ENCODE measurements at places on chromosomes 1 and 21. TPM values are rescaled to one million over a fixed set of nuclear protein-coding genes. Genes with fewer than 3 reads are reported as not detected.

GRCh38 chr1:155250246-155250632 is 5.0 kb downstream of the ENTREP3 start:
- peak overlapping the region; percentile 47 for H3K4me3 ChIP-seq
- H3K36me3 ChIP-seq = no peaks in the 10 kb centered on the region
- H3K27ac ChIP-seq = no peak overlapping the region
- peaks cover 22% of the 10 kb centered on the region for H3K4me1 ChIP-seq

GRCh38 chr1:205812271-205812877 is 624 bp downstream of the SLC41A1 start:
- peak overlapping the region; percentile 79 for H3K4me3 ChIP-seq
- H3K27me3 ChIP-seq = peaks cover 14% of the 10 kb centered on the region
- H3K27ac ChIP-seq = no peak overlapping the region
- peaks cover 24% of the 10 kb centered on the region for H3K4me1 ChIP-seq
- DNase-seq = peak; percentile 74
- H3K36me3 ChIP-seq = no peaks in the 10 kb centered on the region

GRCh38 chr1:198845271-198845670 is 206.4 kb downstream of the PTPRC start:
- no peaks in the 10 kb centered on the region for H3K36me3 ChIP-seq
- H3K27me3 ChIP-seq = no peaks in the 10 kb centered on the region
- H3K27ac ChIP-seq = no peak overlapping the region
- H3K4me1 ChIP-seq = no peaks in the 10 kb centered on the region
- no peak for DNase-seq

- peaks cover 3% of the 10 kb centered on the region for H3K4me1 ChIP-seq
- no peak overlapping the region for H3K4me3 ChIP-seq
- H3K36me3 ChIP-seq = no peaks in the 10 kb centered on the region
- H3K27me3 ChIP-seq = no peaks in the 10 kb centered on the region
These were observed 4.4 kb downstream of the PLOD1 start for GRCh38 chr1:11938722-11939526.

DNA sequence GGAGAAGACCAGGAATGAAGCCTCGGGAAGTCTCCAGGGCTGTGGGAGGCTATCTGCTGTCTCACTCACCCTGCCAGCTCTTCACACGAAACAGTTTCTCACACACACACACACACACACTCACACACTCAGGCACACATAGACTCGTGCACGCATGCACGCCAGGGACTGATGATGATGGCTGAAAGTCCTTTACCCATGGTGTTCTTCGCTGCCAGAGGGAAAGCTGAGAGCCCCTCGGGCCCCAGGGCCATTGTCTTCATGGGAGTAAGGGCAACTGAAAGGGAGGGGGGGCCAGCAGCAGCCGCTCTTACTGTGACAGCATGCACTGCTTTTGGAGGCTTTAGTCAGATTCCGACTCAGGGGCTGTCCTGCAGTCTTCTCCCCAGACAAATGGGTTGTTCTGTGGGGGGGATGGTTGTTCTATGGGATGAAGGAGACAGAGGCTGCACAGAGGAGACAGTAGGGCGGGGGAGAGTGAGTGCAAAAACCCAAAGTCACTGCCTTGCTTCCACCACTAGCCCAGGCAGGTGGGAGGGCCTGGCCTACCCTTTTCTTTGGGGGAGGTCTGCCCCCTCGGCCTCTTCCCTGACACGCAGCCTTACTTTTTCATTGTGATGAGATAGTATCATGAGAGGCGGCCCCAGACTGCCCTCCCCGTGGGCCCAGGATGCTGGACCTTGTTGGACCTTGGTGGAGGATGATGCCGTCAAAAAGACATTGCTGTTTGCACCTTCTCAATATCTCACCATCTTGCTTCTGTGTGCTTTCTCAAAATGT is 29.0 kb downstream of the STUM start:
- DNase-seq = peak; percentile 66
- peaks cover 11% of the 10 kb centered on the region for H3K4me1 ChIP-seq
- no peak overlapping the region for H3K4me3 ChIP-seq
- no peaks in the 10 kb centered on the region for H3K36me3 ChIP-seq
- H3K27ac ChIP-seq = no peak overlapping the region

DNA sequence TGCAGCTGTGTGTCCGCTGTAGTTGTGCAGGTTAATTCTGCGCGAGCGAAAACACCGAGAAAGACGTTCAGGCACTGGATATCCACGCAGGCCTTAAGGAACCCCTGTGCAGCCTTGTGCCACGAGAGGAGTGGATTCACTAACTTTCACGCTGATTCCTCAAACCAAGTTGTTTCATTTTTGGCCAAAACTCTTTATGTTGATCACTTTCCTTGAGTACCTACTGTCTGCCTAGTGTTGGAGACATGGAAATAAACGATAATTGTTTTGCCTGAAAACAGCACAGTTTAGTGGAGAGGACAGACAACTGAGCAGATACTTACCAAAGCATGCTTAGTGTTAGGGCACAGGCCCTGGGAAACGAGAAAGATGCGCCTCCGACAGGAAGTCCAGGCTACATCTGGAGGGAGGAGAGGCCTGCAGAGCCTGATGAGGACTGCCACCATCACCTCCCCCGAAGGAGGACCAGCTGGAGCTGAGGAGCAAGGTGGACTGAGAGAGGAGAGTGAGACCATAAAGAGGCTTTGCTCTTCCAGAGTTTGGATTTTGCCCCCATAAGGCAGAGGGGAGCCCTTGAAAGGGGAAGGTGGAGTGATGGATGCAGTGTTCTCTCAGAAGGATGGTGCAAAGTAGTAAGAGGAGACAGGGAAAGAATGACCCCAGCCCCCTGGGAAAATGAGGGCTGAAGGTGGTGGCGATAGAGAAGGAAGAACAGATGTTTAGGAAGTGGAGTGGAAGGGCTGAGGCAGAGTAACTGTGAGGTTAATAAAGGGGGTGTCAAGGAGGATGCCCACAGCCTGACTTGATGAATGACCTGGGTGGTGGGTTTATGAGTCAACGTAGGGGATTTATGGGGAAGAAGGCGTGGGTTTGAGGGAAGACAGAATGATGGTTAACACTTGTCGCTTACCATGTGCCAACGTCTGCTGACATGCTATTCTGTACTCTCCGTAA is 956 bp upstream of the SCAF4 start:
- peak; percentile 23 for DNase-seq
- H3K4me1 ChIP-seq = peaks cover 36% of the 10 kb centered on the region
- peak overlapping the region; percentile 99 for H3K4me3 ChIP-seq
- peak overlapping the region; percentile 99 for H3K27ac ChIP-seq
- H3K36me3 ChIP-seq = no peaks in the 10 kb centered on the region

- peaks cover 86% of the 10 kb centered on the region for H3K27me3 ChIP-seq
- peaks cover 19% of the 10 kb centered on the region for H3K4me1 ChIP-seq
- DNase-seq = no peak
- H3K4me3 ChIP-seq = no peak overlapping the region
- no peak overlapping the region for H3K27ac ChIP-seq
These were observed 68.4 kb upstream of the GJA8 start for GRCh38 chr1:147834181-147834580.

DNA sequence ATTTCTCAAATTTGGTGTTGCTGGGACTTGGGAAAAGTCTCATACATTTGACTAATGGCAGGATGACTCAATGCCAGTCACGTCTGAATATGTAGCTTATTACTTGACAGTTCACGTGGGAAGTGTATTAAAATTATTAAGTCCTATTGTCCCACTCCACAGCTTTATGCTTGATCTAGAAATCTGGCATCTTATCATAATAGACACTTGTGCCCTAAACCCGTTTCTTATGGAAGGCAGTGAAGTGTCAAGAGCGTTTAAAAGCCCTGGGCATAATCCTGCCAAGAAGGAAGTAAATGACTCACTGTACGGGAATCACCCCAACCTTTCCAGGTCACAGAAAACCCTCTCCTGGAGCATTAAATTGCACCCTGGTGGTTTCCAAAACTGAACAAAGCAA is 207.4 kb downstream of the APP start:
- DNase-seq = no peak
- no peak overlapping the region for H3K4me3 ChIP-seq
- H3K4me1 ChIP-seq = peaks cover 32% of the 10 kb centered on the region
- no peaks in the 10 kb centered on the region for H3K27me3 ChIP-seq
- no peaks in the 10 kb centered on the region for H3K36me3 ChIP-seq
- no peak overlapping the region for H3K27ac ChIP-seq

GRCh38 chr1:200021577-200022238 is 5.8 kb upstream of the NR5A2 start:
- H3K36me3 ChIP-seq = no peaks in the 10 kb centered on the region
- no peaks in the 10 kb centered on the region for H3K4me1 ChIP-seq
- H3K4me3 ChIP-seq = no peak overlapping the region
- no peak for DNase-seq
- no peak overlapping the region for H3K27ac ChIP-seq

GRCh38 chr21:43864313-43864961 is 586 bp upstream of the AGPAT3 start:
- peaks cover 62% of the 10 kb centered on the region for H3K27me3 ChIP-seq
- H3K36me3 ChIP-seq = no peaks in the 10 kb centered on the region
- H3K4me1 ChIP-seq = peaks cover 7% of the 10 kb centered on the region
- no peak overlapping the region for H3K27ac ChIP-seq

DNA sequence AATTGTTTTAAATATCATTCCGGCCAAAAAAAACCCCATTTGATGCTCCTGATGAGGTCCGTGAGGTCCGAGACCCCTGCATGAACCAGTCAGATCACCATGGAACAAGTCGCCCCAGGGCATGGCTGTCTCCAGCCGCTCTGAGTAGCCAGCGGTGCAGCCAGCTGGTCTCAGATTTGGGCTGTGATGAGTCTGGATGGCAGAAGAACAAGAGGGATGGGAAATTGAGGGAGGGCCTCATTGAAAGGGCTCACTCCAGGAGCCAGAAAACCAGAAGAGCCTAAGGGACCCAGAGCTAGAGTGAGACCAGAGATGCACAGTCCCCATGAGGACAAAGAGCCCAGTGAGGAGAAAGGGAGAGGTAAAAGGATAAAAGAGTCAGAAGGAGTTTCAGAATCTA is 174.0 kb downstream of the TOMM20 start:
- no peaks in the 10 kb centered on the region for H3K27me3 ChIP-seq
- no peaks in the 10 kb centered on the region for H3K36me3 ChIP-seq
- H3K27ac ChIP-seq = no peak overlapping the region
- peaks cover 47% of the 10 kb centered on the region for H3K4me1 ChIP-seq

GRCh38 chr1:110594456-110595352 is 11.5 kb downstream of the KCNA2 start:
- H3K36me3 ChIP-seq = no peaks in the 10 kb centered on the region
- peaks cover 60% of the 10 kb centered on the region for H3K27me3 ChIP-seq
- no peak overlapping the region for H3K4me3 ChIP-seq

DNA sequence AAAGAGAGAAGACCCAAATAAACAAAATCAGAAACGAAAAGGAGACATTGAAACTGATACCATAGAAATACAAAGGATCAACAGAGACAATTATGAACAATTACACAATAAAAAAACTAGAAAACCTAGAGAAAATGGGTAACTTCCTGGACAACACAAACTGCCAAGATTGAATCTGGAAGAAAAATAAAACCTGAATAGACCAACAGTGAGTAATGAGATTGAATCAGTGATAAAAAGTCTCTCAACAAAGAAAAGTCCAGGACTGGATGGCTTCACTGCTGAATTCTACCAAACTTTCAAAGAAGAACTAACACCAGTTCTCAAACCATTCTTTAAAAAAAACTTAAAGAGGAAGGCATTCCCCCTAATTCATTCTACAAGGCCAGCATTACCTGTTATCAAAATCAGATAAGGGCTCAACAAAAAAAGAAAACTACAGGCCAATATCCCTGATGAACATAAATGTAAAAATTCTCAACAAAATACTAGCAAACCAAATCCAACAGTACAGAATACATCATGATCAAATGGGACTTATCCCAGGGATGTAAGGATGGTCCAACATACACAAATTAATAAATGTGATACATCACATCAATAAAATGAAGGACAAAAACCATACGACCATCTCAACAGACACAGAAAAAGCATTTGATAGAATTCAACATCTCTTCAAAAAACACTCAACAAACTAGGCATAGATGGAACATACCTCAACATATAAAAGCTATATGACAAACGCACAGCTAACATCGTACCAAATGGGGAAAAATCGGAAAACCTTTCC is 119.9 kb downstream of the ACBD6 start:
- no peaks in the 10 kb centered on the region for H3K36me3 ChIP-seq
- no peak overlapping the region for H3K27ac ChIP-seq
- no peaks in the 10 kb centered on the region for H3K4me1 ChIP-seq
- H3K4me3 ChIP-seq = no peak overlapping the region
- no peaks in the 10 kb centered on the region for H3K27me3 ChIP-seq
- no peak for DNase-seq

- no peaks in the 10 kb centered on the region for H3K36me3 ChIP-seq
- no peak overlapping the region for H3K27ac ChIP-seq
- H3K27me3 ChIP-seq = no peaks in the 10 kb centered on the region
- no peak for DNase-seq
These were observed 3.6 kb downstream of the LEPR start for GRCh38 chr1:65423884-65424572.

The HAPLN2 gene
- total RNA-seq = 0.65 TPM

The THAP3 gene
- total RNA-seq = 25.0 TPM

The PTTG1IP gene
- total RNA-seq = 162 TPM

The VPS72 gene
- total RNA-seq = 107 TPM

The DNM3 gene
- 1.2 TPM for total RNA-seq

The STUM gene
- total RNA-seq = 0.19 TPM

Data from neural progenitor cell (in vitro differentiated cells).